ENCODE measurements at places on chromosomes 16 and 17. TPM values are rescaled to one million over a fixed set of nuclear protein-coding genes. Genes with fewer than 3 reads are reported as not detected.
A peak's percentile ranks its signal among the peaks of the same experiment; 100 is the strongest.

DNA sequence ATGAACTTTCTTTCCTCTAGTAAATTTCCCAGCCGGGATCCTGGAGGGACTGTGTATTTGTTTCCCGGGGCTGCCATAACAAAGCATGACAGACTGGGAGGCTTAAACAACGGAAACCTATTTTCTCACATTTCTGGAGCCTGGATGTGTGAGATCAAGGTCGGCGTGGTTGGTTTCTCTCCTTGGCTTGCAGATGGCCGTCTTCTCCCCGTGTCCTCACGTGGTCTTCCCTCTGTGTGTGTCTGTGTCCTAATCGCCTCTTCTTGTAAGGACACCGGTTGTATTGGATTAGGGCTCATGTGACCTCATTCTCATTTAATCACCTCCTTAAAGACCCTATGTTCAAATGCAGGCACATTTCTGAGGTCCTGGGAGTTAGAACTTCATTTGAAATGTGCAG is 22.0 kb upstream of the USP10 start:
- no peaks in the 10 kb centered on the region for H3K36me3 ChIP-seq
- no peaks in the 10 kb centered on the region for H3K27me3 ChIP-seq
- DNase-seq, result no peak
- no peaks in the 10 kb centered on the region for H3K4me1 ChIP-seq
- no peak overlapping the region for H3K4me3 ChIP-seq

GRCh38 chr16:28923652-28924398 is 1.2 kb downstream of the RABEP2 start:
- H3K36me3 ChIP-seq, result peaks cover 19% of the 10 kb centered on the region
- no peaks in the 10 kb centered on the region for H3K27me3 ChIP-seq
- H3K27ac ChIP-seq, result peak overlapping the region; percentile 96
- no peak for DNase-seq
- H3K4me1 ChIP-seq, result peaks cover 16% of the 10 kb centered on the region
- H3K4me3 ChIP-seq, result peak overlapping the region; percentile 65

- no peak overlapping the region for H3K27ac ChIP-seq
- no peaks in the 10 kb centered on the region for H3K4me1 ChIP-seq
- DNase-seq, result no peak
- no peaks in the 10 kb centered on the region for H3K27me3 ChIP-seq
- peaks cover 36% of the 10 kb centered on the region for H3K36me3 ChIP-seq
Observed at GRCh38 chr16:8855972-8856371, 12.8 kb downstream of the CARHSP1 start.

Gene HAPSTR1
- 135 TPM for total RNA-seq

Gene RUNDC3A
- total RNA-seq, result 0.31 TPM

Gene C17orf78
- total RNA-seq, result not detected

Gene TBC1D26
- total RNA-seq, result not detected

Gene CES5A
- total RNA-seq, result not detected

Gene KRTAP4-1
- total RNA-seq, result not detected

Measured in natural killer cell (primary cell).